ENCODE measurements at places on chromosomes 2 and 18. TPM values are rescaled to one million over a fixed set of nuclear protein-coding genes. Genes with fewer than 3 reads are reported as not detected.

DNA sequence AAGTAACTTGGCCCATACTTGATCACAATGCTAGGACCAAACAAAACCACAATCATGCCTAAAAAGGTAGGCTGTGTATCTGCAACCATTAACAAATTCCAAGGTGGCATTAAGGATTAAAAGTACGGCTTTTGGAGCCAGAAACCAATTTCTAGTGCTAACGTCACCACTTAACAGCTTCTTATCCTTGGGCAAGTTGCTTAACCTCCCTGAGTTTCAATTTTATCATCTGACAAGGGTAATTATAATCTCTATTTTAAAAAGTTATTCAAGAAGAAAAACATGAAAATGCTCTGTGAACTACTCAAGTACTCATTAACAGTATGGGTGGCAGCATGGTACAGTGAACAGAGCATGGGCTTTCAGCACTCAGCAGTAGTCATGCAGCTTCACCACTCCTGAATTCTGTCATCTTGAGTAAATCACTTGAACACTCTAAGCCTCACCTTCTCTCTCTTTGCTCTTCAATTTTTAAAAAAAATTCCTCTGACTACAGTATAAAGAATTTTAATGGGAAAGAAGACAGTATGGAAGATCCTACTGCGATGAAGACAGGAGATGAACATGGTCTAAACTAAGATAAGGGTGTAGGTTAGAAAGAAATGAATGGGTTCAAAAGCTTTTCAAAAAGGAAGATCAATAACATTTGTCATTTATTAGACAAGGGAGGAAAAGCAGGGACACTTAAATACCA is 69.2 kb downstream of the SS18 start:
- DNase-seq: no peak

DNA sequence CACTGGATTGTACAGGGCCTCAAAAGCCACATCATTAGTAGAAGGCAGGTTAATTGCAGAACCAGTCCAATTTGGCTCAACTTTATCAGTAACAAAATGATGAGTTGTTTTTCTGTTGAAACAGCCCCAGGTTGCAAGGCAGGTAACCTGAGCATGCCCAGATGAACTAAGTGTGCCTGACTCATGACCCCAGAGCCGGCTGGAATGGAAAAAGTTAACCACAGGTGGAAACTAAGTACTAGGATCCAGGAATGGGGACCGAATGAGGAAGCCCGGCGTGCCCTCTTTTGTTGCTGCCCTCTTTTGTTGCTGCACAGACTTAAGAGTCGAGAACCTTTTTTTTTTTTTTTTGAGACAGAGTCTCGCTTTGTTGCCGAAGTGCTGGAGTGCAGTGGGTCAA is 79.5 kb upstream of the YWHAQ start:
- DNase-seq: no peak

- DNase-seq: peak; percentile 61
These were observed at the start of gene MSL3B for GRCh38 chr2:233867993-233868532. MSL3B (minus strand) TSS chr2:233868386.

- DNase-seq: no peak
These were observed 46.7 kb downstream of the INO80C start for GRCh38 chr18:35451032-35451431.

DNA sequence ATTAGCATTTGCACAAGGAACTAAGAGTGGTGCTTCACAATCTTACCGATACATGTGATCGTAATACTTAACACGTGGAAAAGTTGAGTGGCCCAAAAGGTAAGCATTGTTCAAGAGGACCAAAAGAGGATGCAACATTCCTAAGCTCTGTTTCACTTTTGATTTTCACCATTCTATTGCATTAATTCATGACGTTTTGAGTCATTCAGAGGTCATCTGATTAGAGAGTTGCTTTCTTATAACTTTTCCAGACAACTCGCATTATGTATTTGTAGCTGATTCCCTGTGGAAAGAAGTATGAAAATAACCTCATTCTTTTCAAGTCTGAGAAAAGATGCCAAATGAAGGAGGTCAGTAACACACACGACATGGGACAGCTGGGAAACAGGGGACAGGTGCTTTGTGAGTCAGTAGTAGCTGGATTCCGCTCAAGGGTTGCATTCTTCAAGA is 344.4 kb downstream of the RND3 start:
- DNase-seq: peak; percentile 30

DNA sequence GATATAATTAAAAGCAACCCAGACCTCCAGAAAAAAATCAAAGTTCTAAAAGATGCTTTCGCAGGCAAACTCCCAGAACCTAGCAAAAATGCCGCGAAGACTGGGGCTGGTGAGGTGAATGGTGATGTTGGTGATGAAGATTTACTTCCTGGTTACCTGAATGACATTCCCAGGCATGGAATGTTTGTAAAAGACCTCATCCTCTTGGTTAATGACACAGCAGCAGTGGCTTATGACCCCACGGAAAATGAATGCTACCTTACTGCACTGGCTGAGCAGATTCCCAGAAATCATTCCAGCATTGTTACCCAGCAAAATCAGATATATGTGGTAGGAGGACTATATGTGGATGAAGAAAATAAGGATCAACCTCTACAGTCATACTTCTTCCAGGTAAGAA is 994 bp downstream of the KLHL41 start:
- no peak for DNase-seq

DNA sequence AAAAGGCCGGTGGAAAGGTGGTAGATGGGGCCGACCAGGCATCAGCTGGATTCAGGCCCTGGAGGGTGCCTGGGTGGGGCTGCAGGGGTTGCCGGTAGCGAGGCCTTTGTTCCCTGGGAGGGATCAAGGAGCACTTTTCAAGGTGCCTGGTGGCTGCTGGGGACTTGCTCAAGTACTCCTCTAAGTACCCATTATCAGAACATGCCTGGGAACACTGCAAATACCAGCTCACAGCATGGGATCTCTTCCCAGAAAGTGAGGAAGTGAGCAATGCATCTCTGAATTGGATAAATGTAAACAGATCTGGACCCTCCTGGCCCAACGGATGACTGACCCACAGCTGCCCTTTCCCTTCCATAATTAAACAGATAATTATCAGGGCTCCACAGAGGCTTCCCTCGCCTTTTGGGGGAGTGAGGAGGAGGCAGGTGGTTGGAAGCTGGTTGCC is 210.5 kb downstream of the SH3RF3 start:
- no peak for DNase-seq

DNA sequence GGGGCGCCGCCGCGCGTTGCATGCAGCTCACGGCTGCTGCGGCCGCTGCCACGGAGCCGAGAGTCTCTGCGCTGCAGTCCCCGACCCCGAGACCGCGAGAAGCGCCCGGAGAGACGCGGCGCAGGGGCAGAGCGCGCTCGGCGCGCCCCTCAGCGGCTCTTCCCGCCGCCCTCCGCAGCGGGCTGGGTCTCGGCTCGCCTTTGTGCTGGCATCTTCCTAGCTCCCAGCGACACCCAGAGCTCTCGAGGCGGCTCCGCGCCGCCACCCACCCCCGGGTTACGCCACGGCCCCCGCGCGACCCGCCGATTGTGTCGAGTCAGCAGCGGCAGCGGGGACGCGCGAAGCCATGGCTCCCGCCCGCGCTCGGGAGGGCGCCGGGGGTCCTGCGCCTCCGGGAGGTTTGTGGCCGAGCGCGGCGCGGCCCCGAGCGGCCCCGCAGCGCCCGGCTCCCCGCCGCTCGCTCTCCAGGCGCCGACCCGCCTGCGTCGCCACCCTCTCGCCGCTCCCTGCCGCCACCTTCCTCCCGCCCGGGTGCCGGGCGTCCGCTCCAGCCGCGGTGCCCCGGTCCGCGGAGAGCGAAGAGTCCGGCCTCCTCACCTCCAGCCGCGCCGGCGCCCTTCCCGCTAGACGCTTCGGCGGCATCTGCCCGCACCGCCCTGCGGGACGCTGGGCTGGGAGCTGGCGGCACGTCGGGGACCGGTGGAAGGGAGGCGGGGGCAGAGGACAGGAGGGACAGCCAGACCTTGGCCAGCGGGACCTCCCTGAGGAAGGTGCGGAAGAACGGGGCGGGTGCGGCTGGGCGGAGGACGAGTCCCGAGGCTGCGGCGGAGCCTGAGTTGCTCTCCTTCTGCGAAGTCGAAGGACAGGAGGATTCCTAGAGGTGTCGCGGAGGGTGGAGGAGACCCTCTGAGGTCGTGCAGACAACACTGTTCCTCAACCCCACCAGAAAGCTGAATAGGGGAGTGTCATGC is 46.3 kb upstream of the CCDC150 start:
- DNase-seq: peak; percentile 53

DNA sequence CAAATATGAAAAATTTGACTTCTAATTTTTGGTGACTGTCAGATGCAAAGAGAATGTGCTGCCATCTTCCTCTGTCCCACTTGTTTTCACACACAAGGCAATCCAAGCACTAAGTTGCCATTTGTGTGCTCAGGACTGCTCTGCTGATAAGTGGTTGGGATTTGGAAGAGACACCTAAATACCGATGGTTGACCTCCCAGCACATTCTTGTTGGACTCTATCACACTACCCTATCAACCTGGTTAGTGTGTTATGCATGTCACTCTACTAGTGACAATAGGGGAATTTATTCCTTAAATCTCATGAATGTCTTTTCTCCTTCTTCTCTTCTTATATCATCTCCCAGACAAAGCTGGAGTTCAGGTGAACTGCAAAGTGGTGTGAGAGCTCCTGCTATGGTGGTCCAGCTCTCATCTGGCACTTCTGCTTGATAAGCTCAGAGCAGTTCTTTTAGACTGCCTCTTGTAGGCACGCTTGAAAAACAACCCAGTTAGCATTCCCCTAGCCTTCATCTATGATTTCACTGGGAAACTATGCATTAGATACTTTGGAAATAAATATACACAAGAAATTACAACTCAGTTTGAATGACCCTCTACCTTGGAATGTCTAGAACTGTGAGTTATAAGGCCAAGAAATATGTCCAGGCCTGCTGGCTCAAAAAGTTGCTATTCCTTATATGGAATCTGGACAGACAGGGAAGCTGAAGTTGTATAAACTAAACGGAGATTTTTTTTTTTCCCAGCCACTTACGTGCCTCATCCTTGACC is 404.8 kb downstream of the MEIS1 start:
- DNase-seq: peak; percentile 8

- no peak for DNase-seq
These were observed 243.8 kb upstream of the CHST9 start for GRCh38 chr18:27428716-27429475.

GRCh38 chr18:56649996-56650395 is 1.2 kb upstream of the WDR7 start:
- DNase-seq: no peak

DNA sequence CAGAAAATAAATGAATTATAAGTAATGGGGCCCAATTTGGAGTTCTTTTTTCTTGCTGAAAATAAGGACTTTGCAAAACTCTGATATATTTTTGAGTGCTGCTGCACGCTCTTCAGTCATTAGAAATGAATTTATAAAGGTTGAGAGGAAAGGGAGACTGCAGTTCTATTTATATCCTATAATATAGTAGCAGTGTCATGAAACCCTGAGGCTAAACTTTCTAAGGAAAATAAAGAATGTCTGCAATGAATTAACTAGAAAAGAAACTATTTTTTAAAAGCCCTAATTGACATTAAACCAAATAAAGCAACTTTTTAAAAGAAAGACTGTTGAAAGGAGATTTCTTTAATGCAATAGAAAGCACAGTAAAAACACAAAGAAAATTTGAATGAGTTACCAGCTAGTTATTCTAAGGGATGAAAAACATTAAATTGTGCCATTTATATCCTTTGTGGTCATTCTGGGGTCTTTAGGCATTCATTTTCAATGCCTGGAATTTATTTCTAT is 1072.8 kb upstream of the TMEFF2 start:
- no peak for DNase-seq

DNA sequence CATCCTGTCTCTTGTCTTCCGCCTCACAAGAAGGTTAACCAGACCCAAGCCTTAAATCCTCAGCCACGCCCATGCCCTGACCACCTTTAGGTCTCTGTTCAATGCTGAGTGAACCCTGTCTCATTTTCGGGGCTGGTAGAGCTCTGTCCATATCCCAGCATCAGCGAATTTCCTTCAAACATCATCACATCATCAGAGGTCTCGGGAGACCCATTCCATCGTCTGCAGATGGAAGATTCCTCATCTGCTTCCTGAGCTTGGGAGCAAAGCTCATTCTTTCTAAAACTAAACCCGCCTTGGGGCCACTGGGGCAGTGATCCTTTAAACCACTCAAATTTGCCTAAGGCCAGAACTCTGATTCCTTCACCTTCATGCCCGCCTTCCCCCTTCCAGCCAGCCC is 173.7 kb downstream of the TTC32 start:
- no peak for DNase-seq

DNA sequence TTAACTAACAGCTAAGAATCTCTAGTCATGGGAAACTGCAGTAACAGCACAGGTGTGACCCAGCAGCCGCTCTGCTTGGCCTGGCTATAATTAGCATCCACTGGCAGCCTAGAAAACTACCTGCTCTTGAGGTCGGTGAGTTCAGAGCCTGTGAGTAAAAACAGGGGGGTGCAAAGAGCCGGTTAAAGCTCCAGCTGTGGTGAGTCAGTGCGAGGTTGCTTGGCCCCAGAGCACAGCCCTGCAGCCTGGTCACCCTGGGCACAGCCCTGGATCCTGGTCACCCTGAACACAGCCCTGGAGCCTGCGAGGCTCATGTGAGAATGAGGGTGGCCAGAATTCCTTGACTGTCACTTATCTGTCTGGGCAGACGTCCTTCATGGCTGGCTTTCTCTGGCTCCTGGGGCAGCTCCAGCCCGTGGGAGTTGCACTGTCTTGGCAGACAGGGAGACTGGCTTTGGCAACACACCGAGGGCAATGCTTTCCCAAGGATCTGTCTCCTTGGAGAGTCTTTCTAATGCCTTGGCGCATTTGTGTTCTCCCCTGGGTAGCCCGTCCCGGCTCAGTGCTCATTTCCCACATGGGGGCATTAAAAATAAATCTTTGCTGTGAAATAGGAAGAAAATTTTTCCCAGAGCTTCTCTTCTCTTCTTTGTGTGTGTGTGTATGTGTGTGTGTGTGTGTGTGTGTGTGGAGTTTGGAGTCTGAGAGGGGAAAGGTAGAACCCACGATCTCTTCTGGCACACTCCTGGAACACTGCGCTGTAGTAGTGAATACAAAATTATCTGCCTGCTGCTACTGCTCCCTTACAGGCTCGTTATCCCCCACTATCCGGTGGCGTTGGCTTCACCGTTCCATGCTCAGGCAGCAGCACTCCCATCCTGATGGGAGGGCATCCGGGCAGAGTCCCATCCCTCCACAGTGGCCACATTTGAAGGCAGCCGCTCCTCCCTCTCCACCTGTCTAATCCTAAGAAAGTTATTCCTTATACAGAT is 250.2 kb upstream of the MEX3C start:
- no peak for DNase-seq

DNA sequence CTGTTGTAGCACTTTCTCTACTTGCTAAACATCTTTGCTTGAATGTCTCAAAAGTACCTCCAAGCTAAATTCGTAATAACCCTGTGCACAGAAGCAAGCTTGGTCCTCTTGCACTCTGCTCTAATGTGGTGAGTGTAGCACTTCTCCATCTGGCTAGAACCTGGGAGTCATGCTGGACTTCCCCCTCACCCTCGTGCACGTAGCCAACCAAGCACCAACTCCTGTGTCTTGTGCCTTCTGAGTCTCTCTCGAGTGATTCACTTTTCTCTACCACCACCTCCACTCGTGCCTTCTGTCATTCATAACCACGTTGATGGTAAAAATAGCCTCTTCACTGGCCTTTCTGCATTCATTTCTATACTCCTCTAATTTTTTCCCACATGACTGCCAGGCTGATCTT is 91.9 kb upstream of the KCNE4 start:
- DNase-seq: no peak

GRCh38 chr2:31348618-31349017 is 65.9 kb downstream of the XDH start:
- no peak for DNase-seq

Gene SERPINB4
- not detected for total RNA-seq

Gene IL36RN
- total RNA-seq: 0.12 TPM

Gene RASGRP3
- total RNA-seq: 4.6 TPM

Gene CHRNG
- total RNA-seq: not detected

Gene SLC40A1
- total RNA-seq: 49.6 TPM

Gene FIGN
- 8.4 TPM for total RNA-seq

Data from Calu3 (cell line).